ENCODE measurements at places on chromosomes 16 and 17.

DNA sequence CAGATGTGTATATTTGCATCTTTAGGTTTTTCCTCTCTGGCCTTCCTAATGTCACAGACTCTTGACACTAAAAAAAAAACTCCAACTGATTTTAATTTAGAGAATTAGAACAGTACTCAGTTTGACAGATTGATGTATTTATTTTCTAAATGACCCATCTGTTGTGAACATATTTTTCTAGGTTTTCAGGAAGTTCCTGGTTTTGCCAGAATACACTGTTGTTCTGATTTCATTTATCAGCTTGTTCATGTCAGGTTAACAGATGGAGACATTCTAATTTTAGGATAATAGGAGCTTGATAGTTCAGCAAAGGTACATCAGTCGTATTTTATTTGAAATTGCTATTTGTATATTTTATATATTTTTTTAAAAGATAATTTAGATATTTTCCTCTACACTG, 133.4 kb downstream of the TANC2 start:
- DNase-seq, result no peak

GRCh38 chr17:69620363-69620762, 205.9 kb downstream of the MAP2K6 start:
- DNase-seq, result no peak

DNA sequence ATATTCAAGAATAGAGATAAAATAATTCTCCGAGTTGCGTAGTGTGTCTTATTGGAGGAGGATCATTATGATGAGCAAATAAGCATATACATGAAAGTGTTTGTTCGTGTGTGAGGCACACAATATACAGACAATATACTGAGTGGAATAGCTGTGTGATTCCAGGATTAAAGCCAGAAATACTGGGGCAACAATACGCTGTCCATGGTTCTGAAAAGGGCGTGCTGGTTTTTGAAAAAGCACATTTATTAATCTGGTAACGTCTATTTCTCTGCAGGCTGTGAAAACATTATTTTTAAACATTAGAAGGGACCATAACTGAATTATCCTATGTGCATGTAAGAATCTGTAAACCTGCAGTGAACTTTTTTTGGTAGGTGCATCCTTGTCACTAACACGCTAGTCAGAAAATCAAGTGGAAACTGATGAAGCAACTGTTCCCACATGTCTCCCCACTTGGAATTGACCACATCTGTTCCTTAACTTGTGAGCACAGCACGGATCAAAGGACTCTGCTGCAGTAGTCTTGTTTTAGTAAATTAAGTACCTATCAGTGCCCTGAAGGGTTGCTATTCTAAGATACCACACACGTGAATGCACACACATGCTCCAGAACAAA, 346.0 kb downstream of the GRIN2A start:
- peak; percentile 59 for DNase-seq

DNA sequence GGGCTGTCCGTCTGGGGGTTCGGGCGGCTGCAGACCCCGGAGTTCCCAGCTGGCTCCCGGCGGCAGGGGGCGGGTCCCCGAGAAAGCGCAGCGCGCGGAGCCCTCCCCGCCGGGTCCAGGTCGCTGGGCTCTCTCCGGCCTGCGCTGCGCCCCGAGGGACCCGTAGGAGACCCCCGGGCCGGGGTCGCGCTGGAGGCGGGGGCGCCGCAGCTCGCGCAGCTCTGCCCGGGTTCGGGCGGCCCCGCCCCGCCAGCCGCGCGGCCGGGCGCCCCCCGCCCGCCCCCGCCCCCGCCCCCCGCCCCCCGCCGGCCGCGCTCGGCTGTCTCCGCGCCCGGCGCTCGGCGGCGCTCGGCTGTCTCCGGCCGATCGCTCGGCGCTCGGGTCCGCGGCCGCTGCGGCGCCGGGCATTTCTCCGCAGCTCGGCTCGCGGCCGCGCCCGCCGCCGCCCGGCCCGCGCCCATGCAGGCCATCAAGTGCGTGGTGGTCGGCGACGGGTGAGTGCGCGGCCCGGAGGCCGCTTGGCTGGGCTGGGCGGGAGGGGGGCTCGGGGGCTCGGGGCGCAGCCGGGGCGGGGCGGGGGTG, at the start of gene RAC3:
Gene RAC3, plus strand, starts transcription at position 376 of the 582 bp plus-strand sequence. Its CDS starts 84 bp downstream, at position 460.
- DNase-seq, result peak; percentile 34

DNA sequence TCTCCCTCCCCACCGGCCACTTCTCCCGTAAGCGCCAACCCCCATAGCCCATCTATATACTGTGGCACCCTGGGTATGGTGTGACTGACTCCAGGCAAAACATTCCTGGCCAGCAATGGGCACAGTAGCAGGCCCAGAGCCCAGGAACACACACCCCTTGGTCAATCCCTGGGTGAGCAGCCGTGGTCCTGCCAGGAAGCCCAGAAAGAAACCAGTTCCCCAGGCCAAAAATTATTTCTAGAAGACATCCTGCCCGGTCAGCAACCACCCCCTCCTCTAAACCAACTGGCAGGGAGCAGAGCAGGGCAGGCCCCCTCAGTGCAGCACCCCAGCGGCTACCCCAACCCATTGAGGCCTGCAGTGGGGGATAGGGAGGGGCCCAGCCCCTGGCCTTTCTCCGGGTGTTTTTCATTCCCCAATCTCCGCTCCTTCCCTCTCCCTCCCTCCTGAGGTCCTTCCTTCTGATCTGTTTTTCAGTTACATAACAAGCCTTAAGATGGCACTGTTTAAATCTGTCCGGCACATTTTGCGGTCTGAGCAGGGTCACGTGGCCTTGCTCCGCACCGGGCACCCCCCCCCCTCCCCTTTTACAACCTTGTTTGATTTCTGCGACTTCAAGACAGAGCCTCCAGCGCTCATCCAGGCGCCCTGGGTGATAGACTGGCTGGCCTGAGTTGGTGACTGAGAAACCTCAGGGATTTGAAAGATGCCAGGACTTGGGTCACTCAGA, 2.0 kb downstream of the NPTX1 start:
- peak; percentile 34 for DNase-seq

DNA sequence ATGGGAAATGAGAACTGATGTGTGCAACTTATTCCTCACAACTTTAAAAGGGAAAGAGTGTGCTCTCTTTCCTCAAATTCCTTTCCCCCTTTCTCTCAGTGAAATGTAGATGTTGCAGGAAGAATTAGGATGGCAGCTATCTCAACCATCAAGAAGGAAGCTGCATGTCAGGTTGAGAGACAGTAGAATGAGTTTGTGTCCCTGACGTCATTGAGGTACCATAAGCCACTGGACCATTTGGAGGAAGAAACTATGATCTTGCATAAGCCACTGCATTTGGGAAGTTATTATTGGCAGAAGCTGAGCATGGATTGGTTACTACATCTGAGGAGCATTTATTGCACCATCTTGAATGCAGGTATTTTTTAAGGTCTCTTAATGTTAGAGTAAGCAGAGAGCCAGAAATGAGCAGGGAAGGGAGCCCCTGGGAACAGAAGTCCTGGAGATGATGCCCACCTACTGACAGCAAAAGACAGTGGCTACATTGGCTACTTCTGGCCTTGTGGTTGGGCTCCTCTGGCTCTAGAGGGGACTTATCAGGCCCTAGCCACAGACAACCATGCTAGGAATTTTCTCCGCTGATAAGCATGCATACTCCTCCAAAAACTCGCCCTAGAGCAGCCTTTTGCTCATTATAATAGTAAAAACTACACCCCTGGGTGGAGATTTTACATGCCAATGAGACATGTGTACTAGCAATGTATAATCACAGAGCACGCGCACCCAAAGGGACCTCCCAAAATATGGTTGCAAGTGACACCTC, 249.0 kb upstream of the SALL1 start:
- DNase-seq, result peak; percentile 25

DNA sequence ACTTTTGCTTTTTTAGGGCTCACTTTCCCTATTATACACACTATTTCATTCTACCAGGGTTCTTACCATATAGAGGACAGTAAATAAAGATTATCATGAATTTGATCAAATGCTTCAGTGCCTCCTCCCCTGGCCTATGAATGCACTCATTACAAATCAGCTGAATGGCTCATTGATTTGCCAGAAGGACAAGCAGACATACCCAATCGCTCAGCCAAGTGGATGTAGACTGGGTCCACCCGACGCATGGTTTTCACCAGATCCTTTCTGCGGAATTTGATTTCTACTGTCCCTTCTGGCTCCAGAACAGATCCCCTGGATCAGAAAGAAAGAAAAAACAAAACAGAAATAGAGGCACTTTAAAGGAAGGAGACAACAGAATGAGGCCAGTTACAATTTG, 162.6 kb downstream of the AATF start:
- no peak for DNase-seq

DNA sequence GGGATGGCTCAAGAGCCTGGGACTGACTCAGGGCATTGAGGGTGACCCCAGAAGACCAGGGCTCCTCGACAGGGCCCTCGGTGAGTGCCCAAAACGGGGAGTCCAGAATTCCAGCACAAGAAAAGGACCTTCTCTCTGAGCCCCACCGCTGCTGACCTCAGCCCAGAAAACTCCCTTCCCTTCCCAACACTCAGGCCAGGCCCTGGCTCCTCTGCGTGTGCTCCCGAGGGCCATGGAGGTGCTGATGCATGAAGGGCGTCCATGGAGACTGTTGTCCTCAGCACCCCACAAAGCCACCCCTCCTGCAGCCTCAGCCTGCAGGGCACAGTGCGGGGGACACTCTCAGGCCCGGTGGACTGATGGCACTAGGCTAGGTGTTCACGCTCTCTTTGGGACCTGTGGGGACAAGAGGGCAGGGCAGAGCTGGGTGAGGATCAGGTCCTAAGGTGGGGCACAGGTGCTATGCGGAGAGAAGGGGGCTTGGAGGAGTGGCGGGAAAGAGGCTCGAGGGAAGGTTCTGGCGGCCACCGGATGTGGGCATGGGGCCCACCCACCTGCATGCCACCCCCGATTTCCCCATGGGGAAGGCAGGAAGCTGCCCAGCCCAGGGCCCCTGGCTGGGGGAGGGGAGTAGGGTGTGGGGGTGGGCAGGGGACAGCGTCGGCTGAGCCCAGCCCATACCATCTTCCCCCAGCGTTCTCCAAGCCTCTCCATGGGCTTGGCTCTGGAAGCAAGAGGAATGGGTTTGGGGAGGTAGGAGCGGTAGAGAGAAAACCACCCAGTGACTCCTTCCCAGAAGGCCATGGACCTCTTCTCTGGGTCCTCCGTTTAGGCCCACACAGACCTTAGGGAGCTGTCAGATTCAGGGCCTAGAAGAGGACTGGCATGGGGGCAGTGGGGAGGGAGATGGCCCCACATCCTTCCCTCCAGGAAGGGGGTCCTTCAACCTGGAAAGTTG, 4.5 kb upstream of the TSPOAP1 start:
- DNase-seq, result no peak

DNA sequence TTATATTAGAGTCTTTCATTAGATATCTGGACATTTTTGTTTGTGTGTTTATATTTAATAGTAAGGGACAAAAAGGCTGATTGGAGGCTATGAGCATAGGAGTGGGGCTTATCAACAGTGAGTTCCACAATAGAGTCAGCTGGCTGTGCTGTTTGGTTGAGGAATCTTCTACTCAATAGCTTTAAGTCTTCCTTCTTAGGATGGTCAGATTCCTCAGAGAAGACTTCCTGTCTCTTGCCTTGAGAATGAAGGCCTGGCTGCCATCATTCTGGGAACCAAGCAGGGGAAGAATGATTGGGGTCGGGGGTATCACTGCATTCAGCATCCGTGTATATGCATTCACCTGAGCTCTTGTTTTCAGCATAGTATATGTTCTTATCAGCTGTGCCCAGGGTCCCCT, 31.9 kb upstream of the ABCC11 start:
- DNase-seq, result no peak

DNA sequence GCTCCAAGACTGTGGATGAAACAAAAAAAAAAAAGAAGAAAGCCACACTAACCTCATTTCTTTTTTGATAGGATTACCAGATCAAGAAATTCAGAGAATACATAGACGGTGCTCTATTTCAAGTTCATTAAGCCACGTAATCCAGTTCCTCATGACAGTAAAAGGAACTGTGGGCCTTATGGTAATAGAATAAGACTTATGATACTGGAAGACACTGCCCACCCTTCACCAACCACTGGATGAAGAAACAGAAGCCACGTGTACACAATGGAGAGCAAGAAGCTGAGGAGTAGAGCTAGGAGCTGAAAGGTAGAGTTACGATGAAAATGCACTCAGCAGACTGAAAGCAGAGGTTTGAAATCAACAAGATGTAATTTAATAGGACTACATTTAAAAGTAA, 11.2 kb downstream of the NCBP3 start:
- DNase-seq, result no peak

- peak; percentile 27 for DNase-seq
Measured at GRCh38 chr16:53952215-53953208, 248.6 kb downstream of the FTO start.

DNA sequence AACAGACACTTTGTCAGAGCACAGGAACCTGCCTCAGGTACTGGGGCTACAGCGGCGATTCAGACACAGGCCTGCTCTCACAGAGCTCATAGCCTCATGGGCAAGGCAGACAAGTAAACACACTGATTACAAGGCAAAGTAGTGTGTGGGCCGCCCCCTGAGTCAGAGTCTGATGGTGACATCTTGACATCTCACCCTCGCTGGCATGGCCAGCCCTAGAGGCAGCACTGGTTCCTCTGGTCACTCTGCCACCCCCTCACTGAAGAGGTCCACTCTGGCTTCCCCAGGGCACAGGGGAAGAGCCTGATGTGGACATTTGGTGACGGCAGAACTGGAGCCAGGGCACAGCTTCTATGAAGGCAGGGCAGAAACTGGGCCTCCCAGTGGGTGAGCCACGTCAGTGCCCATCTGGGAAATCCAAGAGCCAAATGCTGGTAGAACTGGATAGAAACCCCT, 32.9 kb upstream of the TOB1 start:
- no peak for DNase-seq

- no peak for DNase-seq
Measured at GRCh38 chr16:68825427-68825826, 17.9 kb upstream of the TANGO6 start.

- no peak for DNase-seq
Measured at GRCh38 chr17:42845918-42846593, 1.7 kb downstream of the AOC2 start.

Measured in fibroblast of skin of scalp (primary cell).